IPS DF 6.9 (cell line): ENCODE measurements at places on chromosomes 7 and 10.
A peak's percentile ranks its signal among the peaks of the same experiment; 100 is the strongest.

- no peak for DNase-seq
These were observed 15.5 kb downstream of the CAMK2G start for GRCh38 chr10:73858750-73859427.

GRCh38 chr10:119769886-119770285, 44.0 kb downstream of the INPP5F start:
- DNase-seq = no peak

GRCh38 chr7:131108212-131108940, 219.3 kb upstream of the MKLN1 start:
- DNase-seq = no peak

- no peak for DNase-seq
These were observed 18.8 kb downstream of the DNAJC9 start for GRCh38 chr10:73228247-73228646.

DNA sequence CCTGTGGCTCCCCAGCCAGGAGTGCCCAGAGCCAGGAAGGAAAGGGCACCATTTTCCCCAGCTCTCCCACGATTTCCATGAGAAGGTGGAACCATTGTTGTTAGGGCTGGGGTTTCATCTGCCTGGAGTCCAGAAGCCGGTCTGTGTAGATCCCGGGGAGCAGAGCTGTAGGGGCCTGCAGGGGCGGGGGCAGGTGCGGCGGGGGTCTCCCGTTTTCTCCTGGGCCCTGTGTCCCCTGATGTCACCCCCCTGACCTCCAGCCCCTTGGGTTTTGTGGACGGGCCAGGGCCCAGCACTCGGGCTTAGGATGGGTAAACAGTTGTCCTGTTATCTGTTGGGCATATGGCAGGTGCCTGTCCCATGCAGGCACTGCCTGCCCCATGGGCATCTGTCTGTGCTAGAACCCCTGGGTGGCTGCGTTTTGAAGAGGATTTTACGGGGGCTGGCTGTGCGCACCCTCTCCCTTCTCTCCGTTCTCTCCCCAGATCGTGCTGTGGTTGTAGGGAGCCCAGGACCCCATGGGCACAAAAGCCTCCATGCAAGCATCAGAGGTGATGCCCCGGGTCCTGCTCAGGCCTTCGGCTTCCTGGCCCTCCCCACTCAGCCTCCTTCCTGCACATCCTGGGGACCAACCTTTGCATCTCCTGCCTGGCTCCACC, 158.8 kb downstream of the WDR37 start:
- DNase-seq = no peak

GRCh38 chr7:5451391-5451790, 27.8 kb upstream of the TNRC18 start:
- DNase-seq = no peak

GRCh38 chr7:29080803-29081202, 65.5 kb downstream of the CPVL start:
- no peak for DNase-seq

GRCh38 chr7:102916881-102917280, 4.1 kb downstream of the LRRC17 start:
- DNase-seq = no peak

DNA sequence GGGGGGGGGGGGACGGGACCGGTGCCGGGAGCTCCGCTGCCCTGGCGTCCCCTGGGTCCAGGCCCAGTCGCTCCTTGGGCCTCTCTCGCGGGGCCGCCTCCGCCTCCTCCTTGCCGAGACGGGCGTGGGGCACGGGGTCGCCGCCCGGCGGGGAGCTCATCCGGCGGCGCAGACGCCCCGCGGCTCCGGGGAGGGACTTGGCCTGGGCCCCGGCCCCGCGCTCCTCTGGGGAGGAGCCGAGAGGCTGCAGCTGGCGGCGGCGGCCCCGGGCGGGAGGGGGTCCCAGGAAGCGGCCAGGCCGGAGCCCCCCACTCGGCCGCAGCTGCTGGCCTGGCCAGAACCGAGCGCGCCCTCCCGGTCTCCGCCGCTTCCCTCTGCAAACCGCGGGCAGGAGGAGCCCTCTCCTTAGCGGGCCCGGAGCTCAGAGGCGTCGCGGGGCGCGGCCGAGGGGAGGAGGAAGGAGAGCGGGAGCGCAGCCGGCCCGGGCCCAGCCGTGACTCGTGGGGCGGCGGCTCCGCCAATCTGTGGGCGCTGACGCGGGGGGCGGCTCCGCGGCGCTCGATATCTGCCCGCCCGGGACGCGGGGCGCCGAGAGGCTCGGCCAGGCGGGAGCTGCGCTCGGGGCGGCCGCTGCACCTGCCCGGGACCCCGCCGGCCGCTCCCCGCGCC, at the start of gene FAM20C:
FAM20C (plus strand) TSS at position 591 of the 669 bp plus-strand sequence. CDS start 629 bp downstream, outside the sequence.
- no peak for DNase-seq

- peak; percentile 35 for DNase-seq
These were observed 29.9 kb upstream of the ZMIZ1 start for GRCh38 chr10:79038841-79039201.

- no peak for DNase-seq
These were observed 475 bp upstream of the NRBF2 start for GRCh38 chr10:63132651-63133055.

DNA sequence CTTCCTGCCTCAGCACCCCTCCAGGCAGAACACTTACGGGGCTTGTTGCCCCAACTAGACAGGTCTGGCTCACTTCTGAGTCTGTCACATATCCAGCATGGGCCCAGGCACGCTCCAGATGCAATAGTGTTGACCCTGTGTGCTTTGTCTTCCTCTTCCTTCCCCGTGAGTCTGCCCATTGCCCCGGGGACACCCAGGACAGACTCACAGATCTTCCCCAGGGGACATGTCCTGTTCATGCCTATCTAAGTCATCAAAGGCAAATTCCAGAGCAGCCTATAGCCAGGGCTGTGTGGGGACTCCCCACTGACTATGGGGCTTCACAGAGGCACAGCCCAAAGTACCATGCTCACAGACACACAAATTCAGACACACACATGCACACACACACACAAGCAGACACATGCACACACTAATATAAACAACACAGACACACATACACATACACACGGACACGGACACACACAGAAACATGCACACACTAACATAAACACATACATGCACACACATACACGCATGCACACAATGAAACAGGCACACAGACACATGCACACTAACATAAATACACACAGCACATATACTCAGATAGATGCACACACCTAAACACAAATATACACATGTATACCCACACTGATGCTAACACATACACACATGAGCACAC, 175.8 kb downstream of the KCNMA1 start:
- DNase-seq = no peak

DNA sequence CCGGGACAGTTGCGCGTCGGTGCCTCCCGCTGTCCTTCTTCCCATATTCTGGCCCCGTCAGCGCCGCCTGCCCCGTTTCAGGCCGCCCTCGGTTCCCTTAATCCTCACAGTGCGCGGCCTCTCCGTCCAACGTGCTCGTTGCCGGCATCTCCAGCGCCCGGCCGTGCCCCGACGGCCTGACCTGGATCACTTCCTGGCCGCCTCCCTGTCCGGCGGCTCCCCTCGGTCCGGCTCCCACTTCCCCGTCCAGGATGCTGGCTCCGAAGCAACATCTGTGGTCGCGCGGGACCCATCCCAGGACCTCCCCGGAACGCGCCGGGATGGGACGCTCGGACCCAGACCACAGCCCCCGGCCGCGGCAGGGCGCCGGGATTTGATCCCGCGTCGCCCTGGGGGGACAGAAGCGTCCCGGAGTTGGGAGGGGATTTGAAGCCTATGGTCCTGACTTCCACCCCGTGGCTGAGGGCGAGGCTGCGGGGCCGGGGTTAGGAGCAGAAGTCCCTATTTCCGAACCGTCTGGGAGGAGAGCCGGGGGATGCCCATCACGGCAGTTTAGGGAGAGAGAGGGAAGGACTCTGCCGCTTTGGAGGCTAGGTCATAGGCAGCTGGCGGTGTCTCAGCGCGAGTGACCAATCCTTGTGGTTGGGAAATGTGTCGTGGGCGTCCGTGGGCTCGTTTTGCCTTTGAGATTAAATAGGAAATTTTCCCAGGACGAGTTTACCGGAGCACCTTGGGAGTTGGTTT, 53.8 kb downstream of the KCTD7 start:
- no peak for DNase-seq

- DNase-seq = no peak
These were observed 34.1 kb upstream of the ARMC3 start for GRCh38 chr10:22893781-22894180.

DNA sequence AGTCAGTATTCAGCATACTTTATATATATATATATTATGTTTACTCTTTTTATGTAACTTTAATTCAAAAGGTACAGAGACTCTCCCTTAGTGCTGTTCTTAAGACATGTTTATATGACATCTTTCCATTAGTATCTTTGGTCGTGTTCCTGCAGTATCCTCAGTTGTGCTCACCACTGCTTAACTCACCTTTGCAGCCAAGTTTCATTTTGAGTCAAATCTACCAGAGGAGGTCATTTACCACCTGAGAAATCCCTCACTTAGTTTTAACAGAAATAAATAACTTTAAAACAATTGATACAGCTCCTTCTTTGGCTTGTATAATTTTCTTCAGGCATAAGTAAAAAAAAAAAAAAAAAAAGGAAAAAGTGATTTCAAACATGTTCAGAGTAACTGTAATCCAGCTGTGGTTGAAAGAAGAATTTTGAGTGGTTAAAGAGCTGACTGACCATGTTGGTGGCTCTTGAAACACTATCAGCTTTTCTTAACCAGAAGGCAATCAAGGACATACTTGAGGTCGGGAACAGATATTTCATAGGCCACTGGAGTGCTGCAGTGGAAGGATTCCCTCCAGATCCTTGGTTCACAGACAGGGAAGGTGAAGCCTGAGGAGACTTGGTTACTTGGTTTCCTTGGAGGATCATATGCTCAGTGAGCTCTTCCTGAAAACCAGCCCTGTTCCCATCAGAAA, 116.8 kb downstream of the AUTS2 start:
- DNase-seq = no peak

DNA sequence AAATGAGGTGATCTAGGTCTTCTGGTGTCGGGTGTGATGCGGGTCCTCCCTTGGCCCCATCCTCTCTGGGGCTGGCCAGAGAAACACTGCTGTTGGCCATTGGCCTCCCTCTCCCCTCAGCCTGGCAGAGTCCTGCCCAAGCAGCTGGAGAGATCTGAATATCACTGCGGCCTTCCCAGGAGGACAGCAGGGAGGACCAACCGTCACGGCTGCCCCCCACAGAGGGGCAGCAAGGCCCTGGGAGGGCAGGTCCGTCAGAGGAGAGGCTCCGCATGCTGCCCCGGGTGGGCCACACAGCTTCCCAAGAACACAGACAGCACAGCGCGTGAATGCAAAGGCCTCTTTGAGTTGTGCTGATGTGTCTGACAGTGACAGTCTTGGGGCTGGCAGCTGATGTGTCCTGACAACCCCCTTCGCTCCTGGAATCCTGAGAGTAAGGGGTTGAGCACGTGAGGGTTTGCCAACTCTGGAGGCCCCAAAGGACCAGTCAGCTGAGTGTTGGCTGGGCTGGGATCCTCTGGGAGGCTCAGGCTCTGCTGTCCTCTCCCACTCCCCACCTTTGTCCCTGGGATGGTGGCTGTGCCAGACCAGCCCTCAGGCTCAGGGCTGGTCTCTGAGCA, 132.5 kb upstream of the UNC5B start:
- no peak for DNase-seq

DNA sequence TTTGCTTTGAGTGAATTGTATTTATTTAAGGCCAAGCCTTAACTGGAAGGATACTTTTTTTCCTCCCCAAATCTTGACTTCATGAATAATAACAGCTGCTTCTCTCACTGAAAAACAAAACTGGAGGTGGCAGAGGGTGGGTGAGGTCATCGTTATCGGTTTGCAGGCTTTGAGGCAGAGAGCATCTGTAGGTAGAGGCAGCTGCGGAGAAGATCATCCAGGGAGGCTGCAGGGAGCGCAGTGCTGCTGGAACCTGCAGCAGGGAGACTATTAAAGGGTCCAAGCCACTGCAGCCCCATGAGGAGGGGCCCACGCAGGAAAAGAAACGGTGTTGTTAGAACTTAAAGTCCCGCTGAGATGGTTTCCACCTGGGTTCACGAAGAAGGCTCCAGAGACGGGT, 112.1 kb upstream of the SDK1 start:
- no peak for DNase-seq

DNA sequence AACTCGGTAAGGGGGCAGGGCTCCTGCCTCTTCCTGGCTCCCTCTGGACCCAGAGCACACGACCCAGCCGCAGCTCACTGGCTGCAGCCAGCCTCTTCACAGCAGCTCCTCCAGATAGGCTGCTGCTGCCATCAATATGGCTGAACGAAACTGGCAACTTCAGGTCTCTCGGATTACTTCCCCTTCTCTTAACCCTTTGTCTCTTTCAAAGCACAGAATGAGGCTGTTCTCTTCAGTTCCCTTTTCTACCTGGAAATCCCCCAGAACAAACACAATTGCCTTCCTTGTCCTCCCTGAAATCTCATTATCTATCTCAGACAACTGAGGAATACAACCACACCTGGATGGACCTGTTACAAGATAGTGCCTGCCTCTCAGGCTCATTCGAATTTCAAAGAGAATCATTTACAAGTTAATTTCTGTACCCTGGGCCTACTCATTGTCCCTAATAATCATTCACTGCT, 193.4 kb upstream of the MBL2 start:
- no peak for DNase-seq

- DNase-seq = no peak
These were observed 27.6 kb upstream of the CTNNA3 start for GRCh38 chr10:67723601-67724000.

GRCh38 chr10:98255146-98255877, 12.7 kb downstream of the LOXL4 start:
- no peak for DNase-seq

- DNase-seq = peak; percentile 27
These were observed 148.7 kb upstream of the RSU1 start for GRCh38 chr10:16965740-16966447.

DNA sequence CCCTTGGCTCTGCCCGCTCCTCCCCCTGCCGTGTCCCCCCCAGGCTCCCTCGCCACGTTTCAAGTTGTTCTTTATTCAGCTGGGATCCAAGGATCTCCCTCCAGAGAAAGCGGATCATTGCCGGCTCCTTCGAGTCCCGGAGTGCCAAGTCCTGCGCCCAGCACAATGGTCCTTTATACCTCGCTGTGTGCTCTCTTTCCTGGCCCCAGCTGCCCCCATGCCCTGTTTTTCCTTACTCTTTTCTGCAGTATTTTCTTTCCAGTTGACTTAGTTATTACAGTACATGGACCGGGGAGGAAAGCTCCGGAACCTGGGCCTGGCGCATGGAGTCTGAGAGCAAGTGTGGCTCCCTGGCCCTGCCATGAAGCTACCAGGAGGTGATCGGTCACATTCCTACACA, 88.1 kb upstream of the KMT2C start:
- DNase-seq = no peak

- no peak for DNase-seq
These were observed 51.9 kb upstream of the CAPZA2 start for GRCh38 chr7:116810267-116811116.
